ENCODE measurements at places on chromosomes 3 and 15. TPM values are rescaled to one million over a fixed set of nuclear protein-coding genes. Genes with fewer than 3 reads are reported as not detected.

The SLCO3A1 gene
- total RNA-seq, result 0.97 TPM

The STAB1 gene
- total RNA-seq, result 173 TPM

The PFKFB4 gene
- 1.4 TPM for total RNA-seq

The COL7A1 gene
- total RNA-seq, result 0.32 TPM

The PLSCR5 gene
- total RNA-seq, result not detected

Measured in bladder microvascular endothelial cell (primary cell).